ENCODE measurements at places on chromosomes 12 and 14. TPM values are rescaled to one million over a fixed set of nuclear protein-coding genes. Genes with fewer than 3 reads are reported as not detected.

DNA sequence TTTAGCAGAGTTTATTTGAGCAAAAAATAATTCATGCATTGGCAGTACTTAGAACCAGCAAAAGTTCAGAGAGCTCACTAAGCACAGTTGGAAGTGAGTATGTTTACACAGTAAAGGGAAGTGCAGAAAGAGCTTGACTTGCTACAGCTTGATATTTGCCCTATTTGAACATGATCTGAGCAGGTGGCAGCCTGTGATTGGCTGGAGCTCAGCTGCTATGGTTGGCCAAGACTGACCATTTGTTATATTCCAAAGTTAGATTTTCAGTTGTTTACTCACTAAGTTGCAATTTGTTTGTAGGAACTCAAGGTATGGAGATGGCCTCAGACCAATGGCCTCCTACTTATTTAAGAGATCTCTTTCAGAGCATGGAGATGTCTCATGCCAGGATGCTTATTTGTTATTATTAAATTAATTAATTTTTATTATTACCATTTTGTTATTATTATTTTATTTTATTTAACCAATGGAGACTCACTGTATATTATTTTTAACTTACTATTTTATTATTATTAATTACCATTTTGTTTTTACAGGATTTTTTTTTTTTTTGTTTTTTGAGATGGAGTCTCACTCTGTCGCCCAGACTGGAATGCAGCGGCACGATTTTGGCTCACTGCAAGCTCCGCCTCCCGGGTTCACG, 49.0 kb downstream of the ATP23 start:
- DNase-seq: no peak

DNA sequence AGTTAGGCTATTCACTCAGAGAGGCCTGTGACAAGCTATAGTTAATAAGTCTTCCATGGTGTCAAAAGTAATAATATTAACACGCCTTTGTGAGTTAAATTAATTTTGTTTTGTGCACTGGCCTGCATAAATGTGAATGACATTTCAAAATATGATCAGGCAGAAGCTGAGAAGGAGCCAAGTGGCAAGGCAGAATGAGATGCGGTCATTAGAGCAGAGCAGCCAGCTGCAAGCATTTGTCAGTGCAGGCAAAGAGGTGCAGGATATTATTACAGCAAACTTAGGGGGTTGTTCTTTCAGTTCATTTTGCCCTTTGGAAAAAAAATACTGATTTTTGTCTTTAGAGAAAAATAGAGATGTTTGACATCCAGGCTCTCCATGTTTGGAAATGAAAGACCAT, 364.5 kb downstream of the PAWR start:
- DNase-seq: peak; percentile 9

DNA sequence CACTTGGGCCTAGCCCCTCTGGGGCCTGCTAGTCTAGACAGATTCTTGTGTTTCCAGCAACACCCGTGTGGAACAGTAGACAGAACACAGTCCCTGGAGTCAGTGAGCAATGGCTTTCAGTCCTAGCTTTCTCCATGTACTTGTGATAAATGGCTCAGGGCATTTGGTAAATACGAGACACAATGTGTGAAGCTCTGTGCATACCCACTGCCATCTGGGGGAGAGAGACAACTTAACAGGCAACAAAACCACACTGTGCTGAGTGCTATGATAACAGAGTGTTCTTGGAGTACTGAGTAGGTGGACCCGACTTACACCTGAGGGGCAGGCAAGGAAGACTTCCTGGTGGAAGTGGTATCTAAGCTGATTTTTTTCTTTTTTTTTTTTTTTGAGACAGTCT, 86.3 kb upstream of the TBX3 start:
- DNase-seq: no peak

DNA sequence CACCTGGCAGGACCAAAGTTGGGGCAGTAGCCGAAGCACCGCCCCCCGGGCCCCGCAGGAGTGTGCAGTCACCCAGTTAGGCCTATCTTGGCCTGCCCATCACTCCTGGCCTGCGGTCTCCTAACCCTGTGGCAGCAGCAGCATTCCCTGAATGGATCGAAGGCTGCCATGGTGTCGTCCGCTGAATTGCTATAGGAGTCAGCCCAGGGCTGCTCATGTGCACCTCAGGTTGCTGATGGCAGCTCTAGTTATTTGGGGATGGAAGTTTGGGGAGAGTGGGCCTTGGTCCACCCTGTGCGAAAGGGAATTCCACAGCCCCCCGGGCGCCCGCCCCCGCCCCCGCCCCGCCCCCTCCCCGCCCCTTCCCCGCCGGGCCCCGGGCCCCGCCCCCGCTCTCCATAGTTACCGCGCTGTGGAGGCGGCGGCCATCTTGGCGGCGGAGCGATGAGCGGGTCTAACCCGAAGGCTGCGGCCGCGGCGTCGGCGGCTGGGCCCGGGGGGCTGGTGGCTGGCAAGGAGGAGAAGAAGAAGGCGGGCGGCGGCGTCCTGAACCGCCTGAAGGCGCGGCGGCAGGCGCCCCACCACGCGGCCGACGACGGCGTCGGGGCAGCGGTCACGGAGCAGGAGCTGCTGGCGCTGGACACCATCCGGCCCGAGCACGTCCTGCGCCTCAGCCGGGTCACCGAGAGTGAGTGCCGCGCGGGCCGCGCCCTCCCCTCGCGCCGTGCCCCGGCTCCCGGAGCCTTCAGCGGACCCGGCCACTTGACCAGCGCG, at the start of gene UNC119B:
UNC119B (plus strand) TSS at position 428 of the 774 bp plus-strand sequence; CDS start at position 445, 17 bp downstream.
- peak; percentile 71 for DNase-seq

GRCh38 chr12:84756961-84757360, 155.6 kb downstream of the SLC6A15 start:
- DNase-seq: no peak

- peak; percentile 51 for DNase-seq
Measured at GRCh38 chr12:102429211-102430154, 50.9 kb downstream of the IGF1 start.

- DNase-seq: no peak
Measured at GRCh38 chr12:129298921-129299320, 445.6 kb downstream of the GLT1D1 start.

DNA sequence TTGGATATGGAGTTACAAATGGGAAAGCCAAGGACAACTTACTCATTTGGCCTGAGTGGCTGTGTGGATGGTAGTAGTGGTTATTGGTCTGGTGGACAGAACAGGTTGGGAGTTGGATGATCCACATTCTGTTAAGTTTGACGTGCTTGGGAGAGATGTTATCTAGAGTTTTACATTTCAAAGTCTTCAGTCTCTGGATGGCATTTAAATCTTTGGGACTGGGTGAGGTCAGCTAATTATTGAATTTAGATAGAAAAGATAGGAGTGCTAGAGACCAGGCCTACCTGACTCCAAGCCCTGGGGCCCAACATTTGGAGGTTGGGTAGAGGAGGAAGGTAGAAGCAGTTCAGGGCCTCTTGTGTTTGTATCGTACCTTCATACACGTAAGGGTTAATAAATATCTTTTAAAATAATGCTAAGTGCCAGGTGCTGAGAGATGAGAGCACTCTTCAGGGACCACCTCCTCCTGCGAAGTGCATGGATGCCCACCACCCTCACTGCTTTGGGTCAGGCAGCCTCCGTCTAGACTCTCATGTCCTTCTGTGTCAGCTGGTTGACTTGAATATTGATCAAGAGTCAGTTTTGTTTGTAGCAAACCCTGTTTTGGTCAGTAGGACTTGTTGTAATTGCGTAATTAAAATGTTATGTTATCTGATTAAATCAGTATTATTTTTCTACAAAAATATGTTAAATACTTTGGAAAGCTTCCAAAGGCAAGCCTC, 460.4 kb upstream of the RGS6 start:
- no peak for DNase-seq

DNA sequence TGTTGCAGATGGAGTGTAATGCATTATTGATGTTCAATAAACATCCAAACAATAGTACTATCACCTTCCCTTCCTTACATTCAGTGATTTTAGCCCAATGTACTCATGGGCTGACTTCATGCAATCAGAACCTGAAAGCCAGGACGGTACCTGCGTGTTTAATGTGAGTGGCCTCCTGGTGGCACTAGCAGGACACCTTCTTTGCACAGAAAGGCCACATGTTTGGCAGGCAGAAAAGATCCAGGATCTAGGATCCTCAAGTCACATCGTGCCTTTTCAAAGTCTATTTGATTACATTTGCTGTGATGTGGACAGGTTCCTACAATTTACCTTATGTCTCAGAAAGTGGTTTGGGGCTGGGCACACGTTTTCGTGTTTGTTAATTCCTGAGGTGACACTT, 82.9 kb downstream of the NEDD1 start:
- no peak for DNase-seq

DNA sequence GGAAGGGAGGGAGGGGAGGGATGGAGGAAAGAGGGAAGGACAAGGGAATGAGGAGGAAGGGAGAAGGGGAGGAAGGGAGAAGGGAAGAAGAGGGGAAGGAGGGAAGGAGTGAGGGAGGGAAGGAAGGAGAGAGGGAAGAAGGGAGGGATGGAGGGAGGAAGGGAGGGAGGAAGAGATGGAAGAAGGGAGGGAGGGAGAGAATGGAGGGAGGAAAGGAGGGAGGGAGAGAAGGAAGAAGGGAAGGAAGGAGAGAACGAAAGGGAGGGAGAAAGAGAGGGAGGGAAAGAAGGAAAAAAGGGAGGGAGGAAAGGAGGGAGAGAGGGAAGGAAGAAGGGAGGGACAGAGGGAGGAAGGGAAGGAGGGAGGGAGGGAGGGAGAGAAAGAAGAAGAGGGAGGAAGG, 49.5 kb downstream of the RIMBP2 start:
- no peak for DNase-seq

Gene DBX2
- 0.12 TPM for polyA plus RNA-seq

Gene AHNAK2
- 31.8 TPM for polyA plus RNA-seq

Gene SLCO1B1
- polyA plus RNA-seq: not detected

Gene SLCO1C1
- 0.59 TPM for polyA plus RNA-seq

Gene NANOG
- 0.61 TPM for polyA plus RNA-seq

Gene TMEM119
- 30.1 TPM for polyA plus RNA-seq

Gene C12orf42
- 2.4 TPM for polyA plus RNA-seq

Gene ZC2HC1C
- polyA plus RNA-seq: 2.0 TPM

Gene PLBD1
- 18.8 TPM for polyA plus RNA-seq

Gene ASIC1
- 9.5 TPM for polyA plus RNA-seq
